Hematopoietic multipotent progenitor cell treated with erythropoietin and hydrocortisone succinate and interleukin-3 and kit ligand, for 8 days (in vitro differentiated cells): ENCODE measurements at places on chromosomes 13 and 19.
A peak's percentile ranks its signal among the peaks of the same experiment; 100 is the strongest.

GRCh38 chr19:18594824-18595373 lies 6.3 kb downstream of the REX1BD start:
- DNase-seq = no peak

DNA sequence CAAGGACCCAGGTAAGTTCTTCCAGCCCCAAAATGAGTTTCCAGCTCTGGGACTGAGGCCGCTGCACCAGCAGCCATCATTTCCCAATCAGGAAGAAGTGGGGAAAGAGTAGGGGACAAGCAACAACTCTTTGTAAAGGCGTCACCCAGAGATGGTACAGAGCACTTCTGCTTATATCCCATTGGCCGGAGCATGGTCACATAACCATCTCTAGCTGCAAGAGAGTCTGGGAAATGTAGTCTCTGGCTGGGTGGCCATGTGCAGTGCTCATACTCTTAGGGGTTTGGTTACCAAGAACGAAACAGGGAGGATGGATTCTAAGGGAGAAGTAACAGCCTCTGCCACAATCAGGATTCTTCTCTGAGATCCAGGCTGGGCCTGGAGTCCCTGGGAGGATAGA lies 26.3 kb downstream of the CKM start:
- DNase-seq = no peak

- DNase-seq = no peak
These were observed 819.3 kb upstream of the PCDH20 start for GRCh38 chr13:62234780-62235440.

DNA sequence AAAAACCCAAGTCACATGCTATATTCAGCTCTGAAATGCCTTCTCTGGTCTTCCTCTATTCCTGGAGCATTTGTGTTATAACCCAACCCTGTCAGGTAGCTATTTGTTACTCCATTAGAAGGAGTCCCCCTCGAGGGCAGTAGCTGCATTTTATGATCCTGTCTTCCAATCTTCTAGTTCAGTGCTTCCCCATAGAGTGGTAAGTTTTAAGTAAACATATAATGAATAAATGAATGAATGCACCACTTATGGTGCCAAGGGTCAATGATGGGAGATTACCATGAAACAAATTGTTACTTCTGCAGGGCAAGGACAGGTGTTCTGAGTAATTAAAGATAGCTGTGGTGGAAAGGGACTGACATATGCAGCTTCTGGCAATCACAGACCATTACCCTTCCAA lies 4.0 kb downstream of the RASL11A start:
- no peak for DNase-seq

- no peak for DNase-seq
These were observed 170.4 kb upstream of the UBL3 start for GRCh38 chr13:30020726-30021312.

- DNase-seq = peak; percentile 71
These were observed 34.7 kb upstream of the ESD start for GRCh38 chr13:46831588-46832194.

GRCh38 chr19:48368936-48369335 lies 4.8 kb downstream of the SYNGR4 start:
- no peak for DNase-seq

GRCh38 chr19:50679177-50680125 lies 30.2 kb downstream of the C19orf81 start:
- peak; percentile 83 for DNase-seq

DNA sequence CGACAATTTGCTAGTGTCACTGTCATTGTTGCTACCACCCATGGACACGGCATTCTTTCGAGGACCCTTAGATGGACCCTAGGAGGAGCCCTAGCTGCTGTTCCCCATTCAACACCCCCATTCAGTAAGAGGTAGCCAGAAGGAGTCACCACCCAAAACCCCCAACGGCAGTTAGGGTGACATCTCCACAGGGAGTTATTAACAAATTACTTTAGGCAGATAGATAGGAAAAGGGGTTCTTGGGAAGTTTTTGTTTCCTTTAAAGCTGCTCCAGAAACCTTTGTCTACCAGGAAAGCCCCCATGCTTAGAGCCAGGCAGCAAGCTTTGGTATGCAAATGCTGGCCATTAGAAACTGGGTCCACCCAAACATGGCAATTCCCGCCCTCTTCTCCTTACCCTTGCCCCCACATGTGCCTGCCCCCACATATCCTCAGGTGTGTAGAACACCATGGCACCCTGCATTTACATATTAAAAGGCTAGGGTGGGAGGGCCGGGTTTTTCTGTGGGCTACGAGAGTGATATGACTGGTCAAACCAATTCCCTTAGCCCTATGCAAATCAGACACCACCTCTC lies 190.9 kb downstream of the SLITRK6 start:
- no peak for DNase-seq

- no peak for DNase-seq
These were observed 12.1 kb downstream of the ADGRE5 start for GRCh38 chr19:14393329-14393728.
